ENCODE measurements at places on chromosomes 13 and 19. TPM values are rescaled to one million over a fixed set of nuclear protein-coding genes. Genes with fewer than 3 reads are reported as not detected.

IFNL1 gene
- total RNA-seq: not detected

CEBPA gene
- 7.0 TPM for total RNA-seq

DNA sequence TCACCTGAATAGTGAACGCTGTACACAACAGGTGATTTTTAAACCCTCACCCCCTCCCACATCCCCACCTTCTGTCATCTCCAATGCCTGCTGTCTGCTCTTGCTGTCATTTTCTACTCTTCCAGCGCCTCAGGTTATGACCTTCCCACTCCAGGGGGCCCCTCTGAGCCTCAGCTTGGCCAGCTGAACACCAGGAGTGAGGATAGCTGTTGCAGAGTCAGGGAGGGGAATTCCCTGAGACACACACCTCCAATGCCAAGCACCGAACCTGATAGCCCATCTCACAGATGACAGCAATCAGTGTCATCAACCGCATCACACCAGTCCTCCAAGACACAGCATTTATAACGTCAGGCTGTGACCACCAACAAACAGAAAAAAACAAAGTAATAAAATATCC, 193.5 kb downstream of the ZNF536 start:
- DNase-seq: no peak

- no peak for DNase-seq
These were observed 146.7 kb upstream of the KLF12 start for GRCh38 chr13:74280795-74281490.

- no peak for DNase-seq
These were observed 8.4 kb upstream of the HTR2A start for GRCh38 chr13:46905249-46905648.

GRCh38 chr19:29683009-29683408, 17.7 kb downstream of the PLEKHF1 start:
- DNase-seq: no peak

KLK1 gene
- 0.14 TPM for total RNA-seq

SERP2 gene
- total RNA-seq: 5.5 TPM

CBARP gene
- total RNA-seq: 0.09 TPM

GRCh38 chr13:36713887-36714286, 40.1 kb downstream of the SERTM1 start:
- no peak for DNase-seq

GZMM gene
- total RNA-seq: 57.1 TPM

DNA sequence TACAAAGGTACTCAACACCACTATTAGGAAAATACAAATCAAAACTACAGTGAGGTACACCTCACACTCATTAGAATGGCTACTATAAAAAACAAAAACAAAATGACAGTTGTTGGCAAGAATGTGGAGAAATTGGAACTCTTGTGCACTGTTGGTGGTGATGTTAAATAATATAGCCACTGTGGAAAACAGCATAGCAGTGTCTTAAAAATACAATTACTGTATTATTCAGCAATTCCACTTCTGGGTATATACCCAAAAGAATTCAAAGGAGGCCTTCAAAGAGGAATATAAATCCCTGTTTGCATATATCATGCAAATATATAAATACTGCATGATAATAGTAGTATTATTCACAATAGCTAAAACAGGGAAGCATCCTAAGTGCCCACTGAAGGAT, 66.8 kb downstream of the CDK8 start:
- DNase-seq: no peak

GRCh38 chr19:41308450-41309179, 1.4 kb upstream of the CCDC97 start:
- DNase-seq: peak; percentile 94

DNA sequence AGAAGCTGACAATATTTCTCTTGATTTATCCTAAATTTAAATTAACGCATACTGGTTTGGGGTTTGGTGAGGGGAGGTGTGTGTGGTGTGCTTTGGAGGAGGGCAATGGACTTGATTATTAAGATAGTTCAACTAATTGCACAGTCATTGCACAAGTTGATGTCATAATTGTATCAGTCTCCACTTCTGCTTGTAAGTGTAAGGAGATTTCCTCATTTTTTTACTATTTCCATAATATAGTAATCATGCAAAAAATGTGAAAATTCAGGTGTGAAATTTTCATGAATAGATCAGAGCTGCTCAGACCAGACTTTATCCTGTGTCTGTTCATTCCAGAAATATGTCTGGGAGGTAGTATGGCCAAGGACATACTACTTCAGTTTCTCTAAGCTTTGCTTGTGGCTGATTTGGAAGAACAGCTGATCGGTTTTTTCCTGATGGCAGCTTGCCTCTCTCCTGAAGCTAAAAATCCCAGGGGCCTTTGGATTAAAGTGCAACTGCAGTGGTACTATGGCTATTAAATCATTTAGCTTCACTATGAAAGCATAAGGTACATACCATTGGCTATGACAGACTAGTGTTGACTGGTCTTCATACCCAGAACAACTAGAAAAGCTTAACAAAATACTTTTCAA, 201.8 kb upstream of the MIR17HG start:
- DNase-seq: no peak

GRCh38 chr13:34124666-34125306, 306.8 kb downstream of the RFC3 start:
- DNase-seq: no peak

GRCh38 chr19:16626796-16627192, 1.2 kb downstream of the MED26 start:
- no peak for DNase-seq

PRMT1 gene
- 173 TPM for total RNA-seq

GRCh38 chr13:93843082-93843481, 616.5 kb downstream of the GPC6 start:
- no peak for DNase-seq

DNA sequence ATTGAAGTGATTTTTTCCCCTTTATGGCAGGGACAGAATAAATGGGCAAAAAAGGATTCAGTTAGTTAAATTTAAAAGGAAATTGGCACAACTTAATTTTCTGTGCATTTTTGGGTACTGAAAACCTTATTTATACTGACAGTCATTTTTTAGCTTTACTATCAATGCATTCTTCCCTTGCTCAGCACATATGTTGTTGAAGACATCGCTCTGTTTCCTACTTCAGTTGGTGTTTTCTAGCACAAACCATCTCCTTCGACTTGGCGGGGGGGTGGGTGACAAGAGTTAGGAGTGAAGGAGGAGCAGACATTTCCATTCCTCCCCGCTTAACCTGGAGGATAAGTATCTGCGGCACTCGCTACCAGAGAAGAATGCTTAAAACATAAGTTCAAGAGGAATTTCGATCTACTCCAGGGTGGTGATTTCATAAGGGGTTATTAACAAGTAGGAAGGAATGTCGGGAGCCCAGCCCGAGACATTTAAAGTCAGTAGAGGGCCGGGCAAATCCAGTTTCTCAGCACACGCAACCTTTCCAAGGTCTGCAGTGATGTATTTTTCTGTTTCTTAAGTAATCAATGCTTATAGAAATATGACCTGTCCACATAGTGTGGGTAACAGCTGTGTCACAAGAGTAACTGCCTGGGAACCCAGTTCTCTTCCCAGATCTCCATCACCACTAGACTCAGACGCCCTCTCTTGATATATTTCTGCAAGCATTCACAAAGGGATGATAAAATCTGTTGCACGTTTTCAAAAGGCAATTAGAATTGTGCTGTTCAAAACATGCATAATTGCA, 525.8 kb downstream of the MYO16 start:
- no peak for DNase-seq

DNA sequence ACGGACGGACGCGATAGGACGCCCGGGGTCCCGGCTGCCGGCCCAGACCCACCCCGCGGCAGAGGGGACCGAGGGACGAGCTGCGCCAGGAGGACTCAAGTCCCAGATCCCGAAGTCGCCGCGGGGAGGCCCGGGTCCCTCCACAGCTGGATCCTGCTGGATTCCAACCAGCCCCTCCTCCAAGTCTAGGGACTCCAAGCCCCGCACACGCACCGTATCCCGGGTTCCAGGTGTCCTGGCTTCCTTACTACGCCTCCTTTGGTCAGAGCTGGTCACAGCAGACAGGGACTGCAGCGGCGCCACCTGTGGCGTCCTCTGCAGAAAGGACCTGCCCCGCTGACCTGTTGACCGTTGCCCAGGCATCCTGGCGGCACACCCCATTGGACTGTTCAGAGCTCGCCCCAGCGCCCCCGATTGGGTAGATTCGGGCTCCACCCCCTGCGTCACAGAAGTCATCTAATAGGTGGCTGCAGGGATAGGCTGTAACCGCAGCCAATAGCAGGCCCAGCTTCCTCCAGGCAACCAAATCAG, 29.0 kb upstream of the ZNF709 start:
- no peak for DNase-seq

GRCh38 chr13:42967660-42968059, 24.4 kb downstream of the EPSTI1 start:
- no peak for DNase-seq

- DNase-seq: no peak
These were observed 19.3 kb downstream of the TMED1 start for GRCh38 chr19:10816691-10817090.

DNA sequence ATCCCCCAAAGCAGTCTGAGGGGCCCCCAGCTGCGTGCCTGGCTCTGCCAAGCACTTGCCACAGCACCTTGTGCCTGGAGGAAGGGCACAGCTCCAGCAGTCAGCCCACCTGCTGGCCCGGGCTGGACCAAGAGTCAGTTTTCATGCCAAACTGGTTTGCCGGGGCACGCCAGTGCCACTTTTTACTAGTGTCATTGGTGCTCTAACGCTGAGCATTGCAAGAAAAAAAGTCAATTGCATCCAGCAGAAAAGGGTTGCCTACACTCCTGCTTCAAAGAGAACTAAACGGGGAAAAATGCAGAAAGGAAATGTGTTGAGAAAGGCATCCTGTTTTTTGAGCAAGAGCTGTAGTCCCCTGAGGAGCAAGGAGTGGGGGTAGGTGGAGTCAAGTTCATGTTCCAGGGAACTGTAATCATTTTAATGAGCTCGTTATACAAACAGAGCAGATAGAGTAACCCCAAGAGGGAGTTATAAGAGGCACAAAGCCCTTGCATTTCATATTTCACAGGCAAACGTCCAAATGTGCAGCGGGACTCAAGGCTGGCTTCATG, 68.4 kb downstream of the F2RL3 start:
- DNase-seq: no peak

DNA sequence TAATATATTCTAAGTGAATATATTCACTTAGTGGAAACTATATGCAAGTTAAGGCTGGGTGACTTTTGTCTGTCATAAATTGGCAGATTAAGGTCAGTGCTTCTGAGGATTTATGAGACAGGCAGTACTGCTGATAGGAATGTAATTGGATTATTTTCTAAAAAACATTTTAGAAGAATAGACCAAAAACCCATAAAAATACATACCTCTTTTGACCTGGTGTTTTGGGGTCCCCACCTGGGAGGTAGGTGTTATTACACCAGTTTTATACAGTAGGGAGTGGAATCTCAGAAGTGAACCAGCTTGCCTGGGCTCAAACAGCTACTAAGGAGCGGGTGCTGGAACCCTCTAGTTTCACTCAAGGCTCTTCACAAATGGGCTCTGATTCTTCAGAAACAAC, 25.3 kb downstream of the COG3 start:
- DNase-seq: no peak

- DNase-seq: no peak
These were observed 414.1 kb downstream of the TSHZ3 start for GRCh38 chr19:30935146-30935545.

DNA sequence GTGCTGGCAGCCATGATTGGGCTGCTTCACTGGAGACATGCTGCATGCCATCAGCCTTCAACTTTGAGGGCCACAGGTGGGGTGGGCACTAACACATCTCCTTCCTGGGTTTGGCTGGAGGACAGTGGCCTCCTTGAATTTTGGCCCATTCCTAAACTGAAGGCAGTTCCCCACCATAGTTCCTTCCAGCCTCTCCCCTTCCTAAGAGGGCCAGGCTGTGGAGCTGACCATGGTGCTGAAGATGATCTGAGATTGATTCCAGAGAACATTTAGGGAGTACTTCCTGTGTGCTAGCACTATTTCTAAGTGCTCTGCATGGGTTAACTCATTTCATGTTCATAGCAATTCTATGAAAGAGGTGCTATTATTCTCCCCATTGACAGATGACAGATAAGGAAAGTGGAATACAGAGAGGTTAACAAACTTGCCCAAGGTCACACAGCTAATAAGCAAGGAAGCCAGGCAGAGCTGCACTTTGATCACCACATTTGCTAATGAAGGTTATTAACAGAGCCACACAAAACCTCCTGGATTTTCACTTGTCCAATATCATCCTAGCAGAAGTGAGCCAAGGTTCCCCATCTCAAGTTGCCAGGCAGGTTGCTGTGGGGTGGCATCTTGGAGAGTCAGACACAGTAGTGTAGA, 175.3 kb downstream of the ZIC5 start:
- peak; percentile 43 for DNase-seq

DIAPH3 gene
- total RNA-seq: 4.5 TPM

DNA sequence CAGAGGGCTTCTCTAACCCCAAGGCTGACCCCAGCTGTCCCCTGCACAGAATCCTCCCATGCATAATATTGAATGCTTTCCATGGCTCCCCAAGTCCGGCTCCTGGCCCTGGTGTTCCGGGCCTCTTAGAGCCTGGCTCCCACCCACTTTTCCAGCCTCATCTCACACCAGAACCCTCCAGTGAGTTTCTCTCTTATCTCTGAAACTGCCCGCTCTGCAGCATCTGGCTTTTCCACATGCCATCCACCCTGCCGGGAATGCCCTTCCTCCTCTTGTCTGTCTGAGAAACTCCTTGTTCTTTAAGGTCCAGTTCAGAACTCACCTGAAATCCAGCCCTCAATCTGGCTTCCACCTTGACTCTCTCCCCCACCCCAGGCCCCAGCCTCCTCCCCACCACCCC, 6.8 kb downstream of the SYNGR4 start:
- DNase-seq: no peak

ZNF699 gene
- total RNA-seq: 4.5 TPM

- DNase-seq: no peak
These were observed 43.0 kb upstream of the HNRNPA1L2 start for GRCh38 chr13:52599037-52599847.

HOMER3 gene
- total RNA-seq: 10.1 TPM

INSL3 gene
- 0.33 TPM for total RNA-seq

ZNF486 gene
- total RNA-seq: 11.6 TPM

DNA sequence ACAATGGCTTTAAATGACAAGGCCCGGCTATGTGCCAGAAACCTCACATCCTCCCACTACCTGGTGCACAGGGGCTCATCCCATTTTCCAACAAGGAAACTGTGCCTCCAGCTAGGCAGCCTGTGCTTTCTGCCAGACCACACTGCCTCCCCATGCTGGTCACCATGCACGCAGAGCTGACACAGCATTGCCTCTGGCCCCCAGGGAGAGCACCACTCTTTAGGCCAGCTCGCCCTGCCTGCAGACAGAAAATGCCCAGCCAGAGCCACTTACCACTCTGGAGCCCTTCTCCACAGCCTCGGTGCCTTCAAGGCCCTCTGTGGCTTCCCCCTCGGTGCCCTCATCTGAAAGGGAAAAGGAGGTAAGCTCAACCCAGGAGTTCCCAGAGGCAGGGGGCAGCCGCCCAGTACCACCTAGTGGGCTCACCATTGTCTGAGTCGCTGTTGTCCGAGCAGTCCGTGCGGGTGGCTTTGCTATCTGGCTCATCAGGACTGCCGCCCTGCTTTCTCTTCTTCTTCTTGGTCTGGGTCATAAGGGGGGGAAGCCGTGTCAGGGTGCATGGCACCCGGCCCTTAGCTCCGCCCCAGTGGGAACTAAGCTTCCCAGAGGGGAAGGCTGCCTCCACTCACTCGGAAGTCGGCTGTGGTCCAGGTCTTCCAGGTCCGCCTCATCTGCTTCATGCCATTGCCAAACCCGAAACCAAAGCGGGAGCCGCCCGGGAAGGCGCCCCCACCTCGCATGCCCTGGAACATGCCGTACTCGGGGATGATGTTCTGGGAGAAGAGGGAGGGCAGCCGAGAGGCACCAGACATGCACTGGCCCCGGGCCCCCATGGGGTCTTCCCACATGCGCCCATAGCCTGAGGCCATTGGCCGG, 18.0 kb downstream of the AKAP8L start:
- no peak for DNase-seq

GRCh38 chr19:52554216-52554971, 15.7 kb upstream of the ZNF701 start:
- DNase-seq: no peak

PRR20B gene
- total RNA-seq: not detected

Data from thymus (tissue), 14 donors.